AG09319 (cell line): ENCODE measurements at places on chromosomes 12 and 14.

DNA sequence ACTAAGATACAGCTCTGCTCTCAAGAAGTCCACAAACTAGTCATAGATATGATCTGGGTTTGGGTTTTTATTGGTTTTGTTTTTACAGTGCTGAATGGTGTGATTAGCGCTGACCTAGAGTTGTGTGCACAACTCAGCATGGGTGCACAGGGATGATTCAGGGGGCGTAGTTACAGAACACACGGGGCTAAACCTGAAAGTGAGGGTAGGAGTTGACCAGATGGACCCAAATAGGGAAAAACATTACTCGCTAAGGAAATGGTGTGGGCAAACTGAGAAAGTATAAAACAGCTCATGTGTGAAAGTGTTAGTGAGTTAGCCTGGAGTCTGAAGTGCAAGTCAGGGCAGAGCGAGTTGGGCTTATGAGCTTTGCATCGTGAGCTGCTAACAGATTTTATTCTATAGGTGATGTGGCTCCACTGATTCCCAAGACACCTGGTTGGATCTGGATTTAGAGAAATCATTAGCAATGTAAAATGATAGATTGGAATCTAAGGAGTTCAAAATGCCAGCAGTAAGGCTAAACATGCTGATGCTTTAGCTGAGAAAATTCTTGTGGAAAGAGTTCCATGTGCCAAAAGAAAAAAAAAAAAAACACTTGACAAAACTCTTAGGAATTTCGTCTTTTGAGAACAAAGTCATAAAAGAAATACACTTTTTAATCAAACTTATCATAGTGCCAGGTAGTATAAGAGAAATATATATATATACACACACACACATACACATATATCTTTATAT is 134.9 kb downstream of the SLC5A8 start:
- no peak for DNase-seq

- DNase-seq: no peak
Measured at GRCh38 chr12:9649532-9649940, 20.0 kb upstream of the CLEC2D start.

- DNase-seq: no peak
Measured at GRCh38 chr14:78130356-78130755, 39.8 kb upstream of the NRXN3 start.

DNA sequence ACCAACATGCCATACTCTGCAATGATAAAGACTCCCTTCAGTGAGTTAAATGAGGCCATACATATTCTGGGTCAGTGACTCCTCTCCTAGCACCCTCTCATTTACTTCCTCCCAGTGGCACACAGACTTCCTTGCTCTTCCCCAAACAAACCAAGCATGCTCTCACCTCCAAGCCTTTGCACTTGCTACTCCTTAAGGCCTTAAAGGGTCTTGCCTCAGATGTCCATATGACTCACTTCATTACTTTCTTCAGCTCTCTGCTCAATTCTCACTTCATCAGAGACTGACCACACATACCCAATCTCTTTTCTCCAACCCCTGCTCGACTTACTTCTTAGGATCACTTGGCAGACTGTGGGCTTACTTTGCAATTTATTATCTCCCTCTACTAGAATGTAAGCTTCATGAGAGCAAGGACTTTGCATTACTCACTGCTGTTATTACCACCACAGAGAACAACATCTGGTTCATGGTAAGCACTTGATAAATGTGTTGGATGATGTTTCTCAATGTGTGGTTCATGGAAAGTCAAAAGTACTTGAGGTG is 22.8 kb downstream of the DDX24 start:
- no peak for DNase-seq

- DNase-seq: no peak
Measured at GRCh38 chr14:22483863-22484593, 105.0 kb downstream of the DAD1 start.

- no peak for DNase-seq
Measured at GRCh38 chr12:13000616-13000924, 505 bp upstream of the HEBP1 start.
